ENCODE measurements at places on chromosomes 3 and 15. TPM values are rescaled to one million over a fixed set of nuclear protein-coding genes. Genes with fewer than 3 reads are reported as not detected.

DNA sequence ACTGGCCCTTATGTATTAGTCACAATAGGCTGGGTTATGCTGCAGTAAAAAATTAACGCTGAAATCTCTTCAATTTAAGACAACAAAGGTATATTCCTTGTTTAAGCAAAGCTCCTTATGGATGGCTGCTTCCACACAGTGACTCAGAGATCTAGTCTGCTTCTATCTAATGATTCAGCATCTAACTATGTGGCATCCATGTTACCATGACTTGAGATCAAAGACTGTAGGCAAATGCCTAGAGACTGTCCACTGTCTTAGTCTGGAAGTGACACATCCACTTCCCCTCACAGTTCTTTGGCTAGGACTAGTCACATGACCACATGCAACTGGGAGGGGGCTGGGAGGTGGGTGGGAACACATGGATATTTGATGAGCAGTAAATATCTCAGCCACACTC is 61.3 kb upstream of the PSMD6 start:
- DNase-seq, result no peak
- H3K27me3 ChIP-seq, result no peaks in the 10 kb centered on the region
- H3K27ac ChIP-seq, result no peak overlapping the region
- H3K36me3 ChIP-seq, result no peaks in the 10 kb centered on the region
- H3K4me3 ChIP-seq, result no peak overlapping the region

- no peak overlapping the region for H3K27ac ChIP-seq
- no peak for DNase-seq
- peaks cover 16% of the 10 kb centered on the region for H3K36me3 ChIP-seq
- no peaks in the 10 kb centered on the region for H3K27me3 ChIP-seq
- H3K4me3 ChIP-seq, result no peak overlapping the region
Measured at GRCh38 chr3:143010024-143010423, 8.7 kb downstream of the U2SURP start.

The SLCO3A1 gene
- 24.3 TPM for polyA plus RNA-seq

The CAND2 gene
- polyA plus RNA-seq, result 5.5 TPM
